ENCODE measurements at places on chromosomes 6 and 20. TPM values are rescaled to one million over a fixed set of nuclear protein-coding genes. Genes with fewer than 3 reads are reported as not detected.

GRCh38 chr20:15760001-15760621, 813.1 kb downstream of the KIF16B start:
- DNase-seq, result no peak

DNA sequence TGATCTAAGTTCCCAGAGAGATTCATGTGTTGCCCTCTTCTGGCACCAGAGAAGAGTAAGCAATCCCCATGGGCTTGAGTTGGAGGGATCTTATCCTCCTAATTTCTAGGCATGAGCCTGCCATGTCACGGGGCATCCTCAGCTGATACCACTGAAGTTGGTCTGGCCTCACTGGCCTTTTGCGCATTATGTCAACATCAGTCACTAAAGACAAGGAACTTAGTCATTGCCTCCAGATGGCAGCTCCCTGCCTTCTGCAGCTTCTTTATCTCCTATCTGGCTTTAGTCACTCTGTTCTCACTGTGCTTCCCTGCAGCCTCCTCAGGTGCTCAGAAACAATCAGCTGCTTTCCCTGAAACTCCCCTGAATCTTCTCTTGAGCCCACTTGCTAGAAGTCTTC, 312.2 kb downstream of the ADGRG6 start:
- no peak for DNase-seq

DNA sequence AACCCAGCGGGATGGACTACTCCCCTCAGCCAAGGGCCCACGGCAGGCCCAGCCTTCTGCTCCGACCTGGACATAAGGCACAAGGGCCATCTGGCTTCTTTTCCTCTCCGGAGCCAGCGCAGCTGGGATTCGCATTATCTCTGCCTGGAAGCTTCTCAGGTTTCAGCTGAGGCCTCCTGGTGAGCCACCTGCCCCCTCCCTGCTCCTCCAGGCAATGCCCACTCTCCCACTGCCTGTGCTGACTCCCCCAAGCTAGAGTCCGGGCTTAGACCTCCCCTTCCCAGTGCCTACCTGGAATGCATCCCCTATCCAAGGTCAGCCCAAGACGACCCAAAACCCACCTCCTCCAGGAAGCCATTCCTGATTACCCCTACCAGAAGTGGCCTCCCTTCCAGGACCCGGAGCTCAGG, 60.7 kb downstream of the EZR start:
- no peak for DNase-seq

GRCh38 chr6:159871906-159872305, 18.9 kb upstream of the MAS1 start:
- peak; percentile 33 for DNase-seq

- DNase-seq, result no peak
These were observed 279.0 kb upstream of the ID4 start for GRCh38 chr6:19558201-19558600.

The CST2 gene
- total RNA-seq, result not detected

The CASP8AP2 gene
- total RNA-seq, result 32.4 TPM

The MAK gene
- 1.1 TPM for total RNA-seq

The PNPLA1 gene
- total RNA-seq, result not detected

Measured in activated CD4-positive, alpha-beta memory T cell treated with anti-CD3 and anti-CD28 coated beads for 36 hours (primary cell).